ELR (cell line): ENCODE measurements at places on chromosomes 7 and 10.

- no peak for DNase-seq
These were observed 39.5 kb downstream of the EBF3 start for GRCh38 chr10:129924375-129925085.

- no peak for DNase-seq
These were observed 32.1 kb downstream of the NRP1 start for GRCh38 chr10:33302208-33302829.

GRCh38 chr10:95474228-95475002 lies 86.8 kb downstream of the SORBS1 start:
- no peak for DNase-seq

GRCh38 chr7:84175461-84175860 lies 19.1 kb downstream of the SEMA3A start:
- DNase-seq, result no peak

- DNase-seq, result no peak
These were observed 31.6 kb downstream of the CTTNBP2 start for GRCh38 chr7:117841611-117842010.

GRCh38 chr10:98929709-98930108 lies 305.9 kb downstream of the HPSE2 start:
- DNase-seq, result no peak

DNA sequence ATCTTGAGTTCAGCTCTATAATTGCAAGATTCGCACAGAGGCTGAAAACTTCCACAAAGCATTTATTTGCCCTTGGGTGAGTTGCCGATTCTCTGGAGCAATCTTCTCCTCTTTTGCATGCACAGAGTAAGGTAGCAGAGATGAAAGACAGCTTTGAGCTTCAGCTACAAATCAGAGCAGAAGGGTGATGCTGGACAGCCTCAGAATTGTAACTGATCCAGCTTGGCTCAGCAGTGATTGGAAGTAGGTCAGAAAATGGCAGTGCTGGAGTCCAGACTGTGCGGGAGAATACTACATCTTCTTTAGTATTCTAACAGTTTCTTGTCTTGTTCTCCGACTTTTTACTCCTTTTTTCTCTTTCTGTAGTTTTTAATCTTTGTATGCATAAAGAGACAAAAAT lies 55.4 kb upstream of the CDC14C start:
- DNase-seq, result no peak
